ENCODE measurements at places on chromosomes 5 and 9. TPM values are rescaled to one million over a fixed set of nuclear protein-coding genes. Genes with fewer than 3 reads are reported as not detected.

PNPLA7 gene
- under 0.01 TPM for total RNA-seq

PTGDS gene
- not detected for total RNA-seq

LIX1 gene
- total RNA-seq, result not detected

AHRR gene
- total RNA-seq, result 15.6 TPM

PCDHB11 gene
- total RNA-seq, result under 0.01 TPM

All from IMR-90 (cell line).